ENCODE measurements at places on chromosomes 12 and 14. TPM values are rescaled to one million over a fixed set of nuclear protein-coding genes. Genes with fewer than 3 reads are reported as not detected.

The KLRD1 gene
- total RNA-seq, result 0.05 TPM

GRCh38 chr12:7917392-7918267 is 18.4 kb downstream of the SLC2A3 start:
- H3K4me3 ChIP-seq, result no peak overlapping the region
- H3K27ac ChIP-seq, result peak overlapping the region; percentile 32
- peaks cover 33% of the 10 kb centered on the region for H3K4me1 ChIP-seq

GRCh38 chr14:24789378-24789884 is 155.4 kb upstream of the GZMB start:
- H3K27me3 ChIP-seq, result peaks cover 16% of the 10 kb centered on the region
- no peak for DNase-seq
- no peaks in the 10 kb centered on the region for H3K36me3 ChIP-seq
- no peaks in the 10 kb centered on the region for H3K4me1 ChIP-seq

DNA sequence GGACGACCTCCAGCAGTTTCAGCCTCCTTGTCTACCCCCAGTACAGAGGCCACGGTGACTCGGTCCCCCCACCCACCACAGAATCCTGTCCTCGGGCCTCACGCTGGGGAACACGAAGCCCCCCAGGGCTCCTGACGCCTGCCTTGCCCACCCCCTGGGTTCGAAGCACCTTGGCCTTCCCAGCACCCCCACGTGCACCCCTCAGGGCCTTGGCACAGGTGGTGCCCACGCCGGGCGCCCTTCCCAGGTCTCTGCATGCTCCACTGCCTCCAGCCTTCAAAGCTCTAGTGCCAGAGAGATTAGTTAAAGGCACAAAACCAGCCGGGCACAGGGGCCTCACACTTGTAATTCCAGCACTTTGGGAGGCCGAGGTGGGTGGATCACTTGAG is 61.8 kb downstream of the NOC4L start:
- DNase-seq, result no peak
- H3K36me3 ChIP-seq, result no peaks in the 10 kb centered on the region
- H3K4me3 ChIP-seq, result no peak overlapping the region
- peaks cover 19% of the 10 kb centered on the region for H3K27me3 ChIP-seq
- no peak overlapping the region for H3K27ac ChIP-seq
- H3K4me1 ChIP-seq, result peaks cover 3% of the 10 kb centered on the region

- no peaks in the 10 kb centered on the region for H3K36me3 ChIP-seq
- H3K27me3 ChIP-seq, result peaks cover 2% of the 10 kb centered on the region
- no peak for DNase-seq
- H3K4me1 ChIP-seq, result no peaks in the 10 kb centered on the region
- no peak overlapping the region for H3K27ac ChIP-seq
These were observed 81.4 kb downstream of the ATXN7L3B start for GRCh38 chr12:74619084-74619483.

GRCh38 chr14:47150267-47150666 is 498.7 kb upstream of the RPL10L start:
- H3K4me1 ChIP-seq, result no peaks in the 10 kb centered on the region
- H3K36me3 ChIP-seq, result no peaks in the 10 kb centered on the region
- DNase-seq, result no peak
- H3K27me3 ChIP-seq, result no peaks in the 10 kb centered on the region
- H3K4me3 ChIP-seq, result no peak overlapping the region

- H3K27me3 ChIP-seq, result peaks cover 2% of the 10 kb centered on the region
- DNase-seq, result no peak
- no peak overlapping the region for H3K27ac ChIP-seq
- no peak overlapping the region for H3K4me3 ChIP-seq
These were observed 13.9 kb upstream of the PPP4R3A start for GRCh38 chr14:91523972-91524371.

GRCh38 chr12:75366629-75367028 is 24.3 kb upstream of the GLIPR1L2 start:
- no peak overlapping the region for H3K27ac ChIP-seq
- DNase-seq, result no peak

The ZNF384 gene
- 79.0 TPM for total RNA-seq

- H3K27me3 ChIP-seq, result peaks cover 5% of the 10 kb centered on the region
- DNase-seq, result no peak
- no peak overlapping the region for H3K4me3 ChIP-seq
- no peaks in the 10 kb centered on the region for H3K4me1 ChIP-seq
- no peaks in the 10 kb centered on the region for H3K36me3 ChIP-seq
These were observed 263.9 kb upstream of the RTL1 start for GRCh38 chr14:101167428-101167827.

DNA sequence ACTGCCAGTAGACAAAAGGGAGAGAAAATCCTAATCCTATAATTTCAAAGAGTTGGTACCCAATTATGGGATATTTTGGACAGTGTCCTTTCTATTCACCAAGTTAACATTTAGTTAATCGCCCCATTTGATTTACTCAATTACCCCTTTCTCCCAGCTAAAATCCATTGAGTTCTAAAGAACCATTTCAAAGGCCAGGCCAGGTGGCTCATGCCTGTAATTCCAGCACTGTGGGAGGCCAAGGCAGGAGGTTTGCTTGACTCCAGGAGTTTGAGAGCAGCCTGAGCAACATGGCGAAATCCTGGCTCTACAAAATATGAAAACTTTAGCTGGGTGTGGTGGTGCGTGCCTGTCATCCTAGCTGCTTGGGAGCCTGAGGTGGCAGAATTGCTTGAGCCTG is 5.5 kb upstream of the GPR19 start:
- no peaks in the 10 kb centered on the region for H3K36me3 ChIP-seq
- no peaks in the 10 kb centered on the region for H3K27me3 ChIP-seq
- H3K4me3 ChIP-seq, result no peak overlapping the region
- peaks cover 38% of the 10 kb centered on the region for H3K4me1 ChIP-seq
- DNase-seq, result no peak

GRCh38 chr14:34568803-34569202 is 29.3 kb upstream of the EAPP start:
- H3K27ac ChIP-seq, result no peak overlapping the region
- H3K4me1 ChIP-seq, result no peaks in the 10 kb centered on the region
- peaks cover 29% of the 10 kb centered on the region for H3K36me3 ChIP-seq
- DNase-seq, result no peak
- no peaks in the 10 kb centered on the region for H3K27me3 ChIP-seq

DNA sequence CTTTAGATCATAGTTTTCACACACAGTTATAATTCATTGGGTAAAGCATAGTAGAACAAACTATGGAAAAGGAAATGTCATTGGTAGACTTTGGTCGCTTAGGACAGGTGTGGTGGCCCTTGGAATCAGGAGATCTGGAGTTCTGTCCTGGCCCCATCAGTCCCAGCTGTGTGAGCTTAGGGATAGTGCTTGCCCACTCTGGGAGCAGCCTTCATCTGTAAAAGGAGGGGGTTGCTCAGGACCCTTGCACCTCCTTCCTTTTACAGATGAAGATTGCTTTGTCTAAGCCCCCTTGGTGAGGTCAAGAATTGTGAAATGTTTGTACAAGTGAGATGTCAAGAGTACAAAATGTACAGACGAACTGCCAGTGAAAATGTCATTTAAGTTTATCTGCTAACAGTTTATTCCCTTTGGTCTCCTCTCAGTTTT is 93.2 kb downstream of the BORCS5 start:
- no peak overlapping the region for H3K27ac ChIP-seq
- peaks cover 17% of the 10 kb centered on the region for H3K4me1 ChIP-seq
- H3K36me3 ChIP-seq, result peaks cover 9% of the 10 kb centered on the region
- no peak overlapping the region for H3K4me3 ChIP-seq
- no peaks in the 10 kb centered on the region for H3K27me3 ChIP-seq

- DNase-seq, result peak; percentile 18
- H3K4me1 ChIP-seq, result peaks cover 6% of the 10 kb centered on the region
- H3K27me3 ChIP-seq, result peaks cover 8% of the 10 kb centered on the region
- H3K4me3 ChIP-seq, result no peak overlapping the region
- H3K36me3 ChIP-seq, result no peaks in the 10 kb centered on the region
These were observed 32.4 kb downstream of the PLEKHG7 start for GRCh38 chr12:92735131-92735721.

The DHRS2 gene
- total RNA-seq, result 3.1 TPM

GRCh38 chr14:31070431-31070830 is 44.3 kb upstream of the STRN3 start:
- peaks cover 16% of the 10 kb centered on the region for H3K36me3 ChIP-seq
- no peaks in the 10 kb centered on the region for H3K4me1 ChIP-seq
- H3K4me3 ChIP-seq, result no peak overlapping the region
- no peak overlapping the region for H3K27ac ChIP-seq
- DNase-seq, result no peak

The CLEC9A gene
- not detected for total RNA-seq

DNA sequence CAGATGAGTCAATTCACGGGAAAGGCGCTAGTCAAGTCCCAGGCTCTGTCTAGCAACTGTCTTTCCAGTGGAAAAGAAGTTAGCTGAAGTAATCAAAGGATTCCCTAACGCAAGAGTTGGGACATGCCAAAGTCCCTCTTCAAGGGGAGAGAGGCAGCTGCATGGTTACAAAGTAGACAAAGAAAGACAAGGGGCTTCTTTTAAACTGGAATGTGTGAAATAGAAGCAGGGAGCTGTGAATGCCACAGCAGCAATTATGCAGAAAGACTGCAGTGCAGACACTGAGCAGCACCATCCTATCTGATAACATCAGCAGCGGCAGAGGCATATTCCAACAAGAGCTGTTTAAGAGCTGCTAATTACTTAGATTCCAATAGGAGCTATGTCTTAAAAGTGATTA is 12.5 kb upstream of the CIPC start:
- H3K27ac ChIP-seq, result no peak overlapping the region
- H3K4me1 ChIP-seq, result peaks cover 16% of the 10 kb centered on the region
- H3K27me3 ChIP-seq, result peaks cover 3% of the 10 kb centered on the region
- no peak for DNase-seq
- no peak overlapping the region for H3K4me3 ChIP-seq

The INHBE gene
- total RNA-seq, result 1.5 TPM

GRCh38 chr12:120136093-120136770 is 19.7 kb upstream of the RAB35 start:
- DNase-seq, result no peak
- H3K36me3 ChIP-seq, result peaks cover 68% of the 10 kb centered on the region
- H3K4me1 ChIP-seq, result no peaks in the 10 kb centered on the region
- H3K4me3 ChIP-seq, result no peak overlapping the region
- no peaks in the 10 kb centered on the region for H3K27me3 ChIP-seq

GRCh38 chr12:124797321-124797720 is 66.3 kb downstream of the SCARB1 start:
- H3K27ac ChIP-seq, result no peak overlapping the region
- H3K4me1 ChIP-seq, result peaks cover 24% of the 10 kb centered on the region
- no peak for DNase-seq
- H3K36me3 ChIP-seq, result peaks cover 4% of the 10 kb centered on the region
- no peak overlapping the region for H3K4me3 ChIP-seq
- H3K27me3 ChIP-seq, result no peaks in the 10 kb centered on the region

- DNase-seq, result no peak
- H3K4me1 ChIP-seq, result no peaks in the 10 kb centered on the region
- H3K27me3 ChIP-seq, result peaks cover 57% of the 10 kb centered on the region
- no peak overlapping the region for H3K27ac ChIP-seq
These were observed 248.8 kb downstream of the APAF1 start for GRCh38 chr12:98893675-98894411.

DNA sequence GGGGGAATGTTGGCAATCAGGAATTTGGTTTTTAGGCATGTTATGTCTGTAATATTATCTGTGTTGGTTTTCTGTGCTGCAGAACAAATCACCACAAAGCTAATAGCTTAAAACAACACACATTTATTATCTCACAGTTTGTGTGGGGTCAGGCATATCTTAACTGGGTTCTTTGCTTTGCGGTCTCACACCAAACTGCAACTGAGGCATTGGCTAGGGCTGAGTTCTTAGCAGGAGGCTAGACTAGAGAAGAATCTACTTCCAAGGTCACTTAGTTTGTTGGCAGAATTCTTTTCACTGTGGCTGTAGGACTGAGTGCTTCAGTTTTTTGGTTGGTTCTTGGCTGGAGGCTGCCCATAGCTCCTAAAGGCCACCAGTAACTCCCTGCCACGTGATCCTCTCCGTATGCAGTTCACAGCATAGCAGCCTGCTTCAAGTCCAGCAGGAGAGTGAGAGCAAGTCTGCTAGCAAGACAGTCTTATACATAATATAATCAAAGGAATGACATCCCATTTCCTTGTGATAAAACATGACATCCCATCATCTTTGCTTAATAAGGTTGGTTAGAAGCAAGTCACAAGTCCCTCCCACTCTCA is 21.6 kb downstream of the ATF1 start:
- DNase-seq, result no peak
- no peak overlapping the region for H3K27ac ChIP-seq
- no peak overlapping the region for H3K4me3 ChIP-seq
- H3K27me3 ChIP-seq, result no peaks in the 10 kb centered on the region
- peaks cover 14% of the 10 kb centered on the region for H3K4me1 ChIP-seq

The AMN1 gene
- 5.8 TPM for total RNA-seq

The LTBR gene
- total RNA-seq, result 1.1 TPM

GRCh38 chr12:44052554-44052953 is 216.7 kb downstream of the TMEM117 start:
- no peaks in the 10 kb centered on the region for H3K36me3 ChIP-seq
- no peaks in the 10 kb centered on the region for H3K4me1 ChIP-seq
- no peak for DNase-seq
- H3K27me3 ChIP-seq, result no peaks in the 10 kb centered on the region
- no peak overlapping the region for H3K4me3 ChIP-seq
- H3K27ac ChIP-seq, result no peak overlapping the region

The KRT5 gene
- not detected for total RNA-seq

GRCh38 chr12:70002097-70002911 is 177.3 kb downstream of the MYRFL start:
- H3K27ac ChIP-seq, result no peak overlapping the region
- H3K4me1 ChIP-seq, result no peaks in the 10 kb centered on the region
- peaks cover 2% of the 10 kb centered on the region for H3K27me3 ChIP-seq
- DNase-seq, result no peak

- DNase-seq, result no peak
- H3K36me3 ChIP-seq, result peaks cover 4% of the 10 kb centered on the region
- H3K27me3 ChIP-seq, result peaks cover 23% of the 10 kb centered on the region
- H3K4me3 ChIP-seq, result no peak overlapping the region
- H3K4me1 ChIP-seq, result peaks cover 7% of the 10 kb centered on the region
These were observed 12.9 kb upstream of the OXA1L start for GRCh38 chr14:22753586-22753985.

The CABP1 gene
- 0.90 TPM for total RNA-seq

The TAS2R43 gene
- total RNA-seq, result 0.64 TPM

DNA sequence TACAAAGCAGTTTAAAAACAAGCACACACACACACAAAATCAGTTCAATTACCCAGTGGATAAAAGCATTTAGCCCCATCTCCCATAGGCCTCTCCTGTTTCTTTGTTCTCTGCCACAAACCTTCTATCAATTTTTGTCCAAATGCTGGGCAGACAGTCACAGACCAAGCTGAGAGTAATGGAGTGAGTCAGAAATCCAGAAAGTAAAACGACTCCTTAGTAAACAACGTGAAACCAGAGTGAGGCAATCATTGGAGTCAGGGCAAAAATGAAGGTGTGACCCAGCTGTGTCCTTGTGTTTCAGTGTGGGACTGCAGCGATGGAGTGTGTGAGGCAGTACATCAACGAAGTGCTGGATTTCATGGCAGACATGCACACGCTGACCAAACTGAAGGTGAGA is 102.0 kb downstream of the PRIMA1 start:
- no peaks in the 10 kb centered on the region for H3K36me3 ChIP-seq
- H3K4me3 ChIP-seq, result no peak overlapping the region
- H3K27ac ChIP-seq, result no peak overlapping the region
- H3K4me1 ChIP-seq, result no peaks in the 10 kb centered on the region

- no peak for DNase-seq
- H3K4me3 ChIP-seq, result no peak overlapping the region
- H3K36me3 ChIP-seq, result no peaks in the 10 kb centered on the region
- no peaks in the 10 kb centered on the region for H3K4me1 ChIP-seq
These were observed 59.2 kb downstream of the TRIM9 start for GRCh38 chr14:51035611-51036192.

The PIP4K2C gene
- total RNA-seq, result 12.1 TPM
